ENCODE measurements at places on chromosomes 7 and 10.
A peak's percentile ranks its signal among the peaks of the same experiment; 100 is the strongest.

GRCh38 chr7:18191341-18191740 is 163.7 kb upstream of the PRPS1L1 start:
- no peak for DNase-seq

GRCh38 chr7:26305090-26305868 is 13.6 kb downstream of the SNX10 start:
- peak; percentile 9 for DNase-seq

GRCh38 chr7:30379131-30379530 is 94.7 kb downstream of the ZNRF2 start:
- no peak for DNase-seq

- DNase-seq: no peak
These were observed 59.8 kb downstream of the COL13A1 start for GRCh38 chr10:69861251-69862240.

DNA sequence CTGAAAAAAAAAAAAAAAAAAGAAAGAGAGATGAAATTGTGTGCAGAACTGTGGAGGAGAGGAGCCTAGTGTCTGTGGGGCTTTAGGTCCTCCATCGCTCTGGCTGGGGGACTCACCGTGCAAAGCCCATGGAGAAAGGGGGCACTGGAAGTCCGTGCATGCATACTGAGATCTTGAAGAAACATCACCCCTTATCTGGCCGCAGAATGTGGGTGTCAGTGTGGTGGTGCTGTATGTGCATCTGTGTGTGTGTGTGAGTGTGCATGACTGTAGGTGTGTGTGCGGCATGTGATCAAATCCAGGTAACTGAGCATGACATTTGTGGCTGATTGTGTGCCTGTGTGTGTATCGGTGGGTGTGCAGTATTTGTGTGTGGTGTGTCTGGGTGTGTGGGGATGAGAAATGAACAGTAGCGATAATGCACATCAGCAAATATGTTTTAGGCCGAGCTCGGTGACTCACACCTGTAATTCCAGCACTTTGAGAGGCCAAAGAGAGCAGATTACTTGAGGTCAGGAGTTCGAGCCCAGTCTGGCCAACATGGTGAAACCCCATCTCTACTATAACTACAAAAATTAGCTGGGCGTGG is 8.8 kb upstream of the CLDN3 start:
- DNase-seq: no peak

- no peak for DNase-seq
These were observed at the start of gene LRRN3 for GRCh38 chr7:111090846-111091245. Gene LRRN3, plus strand, starts transcription at chr7:111091127. Its CDS starts 31,646 bp downstream, at chr7:111122773.

GRCh38 chr7:68748934-68749900 is 849.1 kb upstream of the AUTS2 start:
- no peak for DNase-seq

- no peak for DNase-seq
These were observed 319.0 kb downstream of the PLXNA4 start for GRCh38 chr7:132257253-132257652.

- no peak for DNase-seq
These were observed 37.2 kb upstream of the ACSL5 start for GRCh38 chr10:112336556-112337201.

- DNase-seq: peak; percentile 45
These were observed 93.3 kb downstream of the FAM53B start for GRCh38 chr10:124650820-124651401.

- DNase-seq: no peak
These were observed 85.9 kb downstream of the USP6NL start for GRCh38 chr10:11525503-11525902.

DNA sequence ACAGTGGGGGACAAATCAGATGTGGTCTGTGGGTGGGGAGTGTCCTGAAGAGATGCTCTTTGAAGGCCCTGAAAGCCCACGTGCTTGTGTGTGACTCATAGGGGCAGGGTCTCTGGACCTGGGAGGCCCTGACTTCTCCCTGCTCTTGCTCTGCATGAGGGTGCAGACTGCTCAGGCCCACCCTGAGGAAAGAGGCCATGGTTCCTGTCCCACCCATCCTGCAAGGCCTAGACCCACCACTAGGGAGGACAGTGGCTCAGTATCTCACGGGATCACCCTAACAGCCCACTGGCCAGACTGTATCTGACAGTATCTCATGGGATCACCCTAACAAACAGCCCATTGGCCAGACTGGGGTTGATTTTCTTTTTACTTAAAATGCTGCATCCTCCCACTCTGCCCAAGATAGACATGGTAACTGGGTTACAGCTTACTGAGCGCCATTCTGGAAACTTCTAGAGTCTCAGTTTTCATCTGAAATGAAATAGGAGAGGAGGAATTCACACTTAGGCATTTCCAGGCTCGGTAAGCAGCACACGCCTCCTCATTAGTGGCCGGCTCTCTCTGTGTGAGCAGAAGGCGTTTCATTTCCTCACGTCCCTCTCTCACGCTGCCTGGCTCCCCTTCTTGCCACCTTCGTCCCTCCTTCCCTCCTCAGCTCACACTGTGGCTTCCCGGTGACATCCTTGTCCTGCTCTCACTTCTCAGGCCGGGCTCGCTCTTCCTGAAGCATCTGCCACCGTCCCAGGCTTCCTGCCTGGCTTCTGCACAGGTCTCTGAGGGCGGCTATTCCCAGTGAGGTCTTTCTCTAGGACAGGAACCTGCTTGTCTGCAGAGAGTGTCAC is 242.6 kb downstream of the GLRX3 start:
- DNase-seq: no peak

- DNase-seq: no peak
These were observed 176.5 kb upstream of the KCTD7 start for GRCh38 chr7:66452165-66452564.

DNA sequence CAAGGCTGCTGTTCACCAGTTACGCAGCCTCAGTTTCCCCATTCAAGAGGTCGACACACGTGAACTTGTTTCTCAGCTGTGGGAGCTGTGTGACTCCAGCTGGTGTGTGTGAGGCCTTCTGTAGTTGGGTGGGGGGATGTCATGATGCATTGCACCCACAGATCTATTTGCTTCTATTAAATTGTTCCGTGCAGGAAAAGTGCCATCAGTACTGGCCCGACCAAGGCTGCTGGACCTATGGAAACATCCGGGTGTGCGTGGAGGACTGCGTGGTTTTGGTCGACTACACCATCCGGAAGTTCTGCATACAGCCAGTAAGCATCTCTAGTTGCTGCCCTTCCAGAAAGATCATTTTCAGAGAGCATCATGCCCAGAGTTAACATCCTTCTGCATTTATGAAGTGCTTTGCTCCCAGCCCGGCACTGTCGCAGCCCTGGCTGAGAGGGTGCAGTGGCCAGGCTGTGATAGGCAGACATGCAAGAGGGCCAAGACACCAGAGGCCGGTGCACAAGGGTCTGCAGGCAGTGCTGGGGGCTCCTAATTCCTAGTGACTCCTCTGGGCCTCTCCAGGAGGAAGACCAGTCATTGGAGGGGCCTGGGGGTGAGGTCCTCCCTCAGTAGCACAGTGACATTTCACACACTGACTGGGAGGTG is 60.2 kb downstream of the MKI67 start:
- no peak for DNase-seq
